ENCODE measurements at places on chromosomes 7 and 10.

DNA sequence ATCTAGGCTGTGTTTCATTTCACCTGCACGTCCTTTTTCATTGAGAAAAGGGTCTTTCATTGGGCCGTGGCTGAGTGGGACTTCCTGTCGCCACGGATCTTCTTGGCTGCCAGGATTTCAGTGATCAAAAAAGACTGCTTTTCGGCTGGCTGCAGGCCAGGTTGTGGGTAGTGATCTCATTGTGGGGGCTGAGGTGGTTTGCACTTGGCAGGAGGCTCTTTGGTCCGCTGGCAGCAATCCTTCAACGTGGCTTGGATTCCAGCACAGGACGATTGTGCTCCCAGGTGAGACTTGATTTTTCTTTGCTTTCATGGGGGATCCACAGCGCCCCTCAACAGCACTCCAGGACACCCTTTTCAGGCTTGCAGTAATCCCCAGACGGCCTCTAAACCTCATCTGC lies 29.0 kb upstream of the ZNF273 start:
- DNase-seq, result no peak

DNA sequence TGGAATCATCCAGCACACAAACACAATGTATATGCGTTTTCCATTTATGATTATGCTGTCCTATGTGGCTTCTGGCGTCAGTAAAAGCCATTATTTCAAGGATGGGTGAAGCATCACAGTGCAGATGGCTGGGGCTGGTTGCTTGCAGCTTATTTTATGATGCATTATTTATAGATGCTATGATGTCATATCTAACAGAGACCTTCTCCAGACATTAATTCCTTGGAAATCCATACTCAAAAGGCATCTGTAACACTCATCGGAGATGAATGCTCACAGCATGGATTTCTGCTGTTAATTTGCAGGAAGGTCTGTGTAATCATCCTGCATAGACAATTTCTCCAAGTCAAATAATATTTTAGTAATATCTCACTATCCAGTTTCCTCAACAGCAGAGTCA lies 7.2 kb downstream of the RGS10 start:
- no peak for DNase-seq

- DNase-seq, result no peak
Measured at GRCh38 chr10:132641966-132642731, 104.6 kb downstream of the INPP5A start.

DNA sequence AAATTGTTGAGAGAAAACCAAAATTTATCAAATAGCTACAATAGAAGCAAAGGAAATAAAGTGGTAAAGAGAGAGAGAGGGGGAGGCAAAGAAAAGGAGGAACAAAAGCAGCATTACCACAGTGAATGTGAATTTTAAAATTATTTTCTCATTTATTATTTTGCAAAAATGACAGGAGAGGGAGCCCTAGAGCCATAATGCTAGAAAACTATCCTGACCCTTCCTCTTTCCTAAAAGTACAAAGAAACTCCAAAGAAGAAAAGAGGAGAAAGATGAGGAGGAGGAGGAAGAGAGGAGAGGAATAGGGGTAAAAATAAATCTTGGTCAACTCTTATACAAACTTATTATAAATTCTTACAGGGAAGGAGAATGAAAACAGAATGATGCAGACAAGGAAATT lies 921.5 kb downstream of the NRG3 start:
- DNase-seq, result no peak

GRCh38 chr10:132666705-132667341 lies 119.1 kb downstream of the NKX6-2 start:
- DNase-seq, result peak; percentile 23

GRCh38 chr10:125010362-125010761 lies 68.4 kb downstream of the ZRANB1 start:
- DNase-seq, result no peak
